ENCODE measurements at places on chromosomes 1 and 21. TPM values are rescaled to one million over a fixed set of nuclear protein-coding genes. Genes with fewer than 3 reads are reported as not detected.
A peak's percentile ranks its signal among the peaks of the same experiment; 100 is the strongest.

Gene MROH9
- total RNA-seq: under 0.01 TPM

Gene LAMB3
- total RNA-seq: 9.7 TPM

Gene ZNF593OS
- not detected for total RNA-seq

Gene ICOSLG
- total RNA-seq: 0.29 TPM

Gene RUNX3
- total RNA-seq: 1.8 TPM

Gene SPRR4
- not detected for total RNA-seq

Gene GORAB
- total RNA-seq: 16.5 TPM

Gene KCND3
- 6.5 TPM for total RNA-seq

Gene ETV3L
- not detected for total RNA-seq

DNA sequence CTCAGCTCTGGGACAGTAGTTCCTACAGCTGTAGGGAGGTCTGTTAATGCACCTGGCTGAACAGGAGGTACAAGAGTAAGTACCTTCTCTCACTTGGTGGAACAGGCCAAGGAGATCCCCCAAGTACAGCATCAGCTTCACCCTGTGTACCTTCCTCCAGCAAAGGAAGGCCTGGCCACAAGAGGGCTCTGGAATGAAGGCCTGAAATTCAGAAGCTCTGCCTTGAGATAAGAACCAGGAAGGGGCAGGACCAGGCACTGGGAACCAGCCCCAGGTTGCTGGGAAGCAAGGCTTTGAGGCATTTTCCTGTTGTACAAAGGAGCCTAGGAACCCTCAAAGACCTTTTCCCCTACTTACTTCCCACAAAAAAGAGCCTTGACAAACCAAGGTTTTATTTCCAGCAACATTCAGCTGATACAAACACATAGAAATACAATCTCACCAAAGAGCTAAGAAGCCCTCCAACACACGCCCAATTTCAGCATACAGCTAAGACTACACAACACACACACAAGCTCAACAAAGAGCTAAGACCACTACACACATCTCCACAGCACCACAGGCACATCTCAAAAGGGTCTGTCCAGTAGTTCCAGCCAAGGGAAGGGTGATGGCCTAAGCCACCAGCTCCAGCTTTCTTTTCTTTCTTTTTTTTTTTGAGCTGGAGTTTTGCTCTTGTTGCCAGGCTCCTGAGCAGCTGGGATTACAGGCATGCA is 23.5 kb downstream of the F11R start:
- H3K4me3 ChIP-seq: no peak overlapping the region
- no peaks in the 10 kb centered on the region for H3K27me3 ChIP-seq
- H3K4me1 ChIP-seq: peaks cover 8% of the 10 kb centered on the region

DNA sequence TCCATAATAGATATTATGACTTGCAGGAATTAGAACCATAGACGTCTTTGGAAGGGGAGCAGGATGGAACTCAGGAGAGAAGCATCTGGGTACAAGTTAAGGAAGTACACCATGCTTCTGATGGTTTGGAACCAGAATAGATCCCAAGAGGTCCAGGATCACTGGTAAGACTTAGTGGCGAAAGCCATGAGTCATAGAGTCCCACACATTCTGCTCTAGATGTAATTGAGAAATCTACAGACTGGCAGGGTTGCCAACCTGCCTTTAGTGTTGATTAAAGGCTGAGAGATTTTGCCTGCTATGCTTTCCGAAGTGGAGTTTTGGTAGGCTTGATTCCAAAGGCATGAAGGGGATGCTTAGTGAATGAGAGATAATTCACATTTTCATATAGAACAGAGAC is 57.1 kb upstream of the C1orf87 start:
- H3K4me3 ChIP-seq: no peak overlapping the region
- no peaks in the 10 kb centered on the region for H3K36me3 ChIP-seq
- H3K27ac ChIP-seq: no peak overlapping the region
- H3K4me1 ChIP-seq: peaks cover 44% of the 10 kb centered on the region

DNA sequence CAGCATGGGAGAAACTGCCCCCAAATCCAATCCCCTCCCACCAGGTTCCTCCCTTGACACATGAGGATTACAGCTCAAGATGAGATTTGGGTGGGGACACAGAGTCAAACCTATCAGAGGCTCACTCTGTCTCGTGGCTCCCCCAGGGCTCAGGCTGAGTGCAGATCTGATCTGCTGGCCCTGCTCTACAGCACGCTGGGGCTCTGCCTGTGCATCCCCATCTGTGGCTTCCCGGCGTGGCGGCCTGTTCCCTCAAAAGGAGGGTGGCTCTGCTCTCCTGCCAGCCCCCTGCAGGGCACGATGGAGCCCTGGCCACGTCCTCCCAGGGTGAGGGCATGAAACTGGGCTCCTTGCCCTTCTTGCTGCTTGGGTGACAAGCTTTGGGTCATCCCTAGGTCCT is 19.8 kb upstream of the SMYD3 start:
- no peak overlapping the region for H3K27ac ChIP-seq
- H3K4me1 ChIP-seq: no peaks in the 10 kb centered on the region
- DNase-seq: no peak
- no peaks in the 10 kb centered on the region for H3K36me3 ChIP-seq

DNA sequence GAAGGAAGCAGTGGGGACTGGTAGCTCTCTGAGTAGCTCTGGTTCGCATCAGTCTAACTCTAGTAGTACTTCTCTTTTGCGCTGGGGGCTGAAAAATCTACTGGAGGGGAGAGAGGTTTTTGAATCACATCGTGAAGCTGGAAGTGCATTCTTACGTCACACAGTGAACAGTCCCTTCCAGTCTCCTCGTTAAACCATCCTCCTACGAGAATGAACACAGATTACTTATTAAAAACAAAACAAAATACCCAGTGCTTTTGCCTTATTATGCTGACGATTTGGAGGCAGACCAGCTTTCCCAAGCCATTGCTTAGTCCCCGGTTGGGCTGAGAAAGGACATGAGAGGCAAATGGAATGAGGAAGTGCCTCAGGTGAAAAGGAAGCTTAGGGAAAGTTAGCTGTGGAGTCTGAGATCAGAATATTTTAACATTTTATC is 16.1 kb downstream of the HUNK start:
- H3K4me1 ChIP-seq: no peaks in the 10 kb centered on the region
- no peak overlapping the region for H3K27ac ChIP-seq
- no peak overlapping the region for H3K4me3 ChIP-seq

DNA sequence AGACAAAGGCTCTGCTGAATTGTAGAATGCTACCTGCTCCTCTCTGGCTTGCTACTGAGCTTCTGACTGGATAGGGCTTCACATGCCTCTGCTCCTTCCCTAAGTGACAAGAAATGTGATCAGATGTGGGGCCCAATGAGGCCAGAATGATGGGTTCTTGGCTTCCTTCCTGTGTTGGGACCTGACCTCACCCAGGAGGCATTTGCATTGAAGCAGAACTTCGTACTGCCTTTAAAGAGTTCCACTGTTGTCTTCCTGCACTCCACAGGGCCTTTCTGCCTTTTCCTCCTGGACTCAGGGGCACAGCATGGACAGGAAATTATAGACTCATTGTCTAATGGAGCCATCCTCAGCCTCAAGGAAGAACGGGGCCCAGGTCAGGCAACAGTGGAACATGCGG is 14.3 kb downstream of the ZNF670 start:
- H3K27ac ChIP-seq: no peak overlapping the region
- DNase-seq: no peak
- no peaks in the 10 kb centered on the region for H3K4me1 ChIP-seq
- no peaks in the 10 kb centered on the region for H3K36me3 ChIP-seq
- no peaks in the 10 kb centered on the region for H3K27me3 ChIP-seq

DNA sequence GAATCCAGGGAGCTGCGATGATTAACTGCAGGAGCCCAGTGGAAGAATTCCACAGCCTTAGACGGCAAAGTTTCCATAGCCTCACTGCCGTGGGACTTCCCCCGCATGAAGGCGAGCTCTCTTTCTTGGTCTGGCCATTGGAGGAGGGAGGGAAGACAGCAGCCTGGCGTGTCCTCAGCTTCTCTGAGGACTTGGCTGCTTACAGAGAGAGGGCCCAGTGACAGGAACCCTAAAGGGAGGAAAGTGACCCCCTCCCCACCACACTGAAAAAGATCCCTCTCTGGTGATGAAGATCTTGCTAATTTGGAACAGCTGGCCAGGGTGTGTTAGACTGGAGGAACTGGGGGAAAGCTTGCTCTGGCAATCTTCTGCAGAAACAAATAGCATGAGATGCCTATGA is 41.0 kb downstream of the ATP2B4 start:
- no peak for DNase-seq
- H3K4me1 ChIP-seq: peaks cover 60% of the 10 kb centered on the region
- peak overlapping the region; percentile 17 for H3K27ac ChIP-seq
- no peak overlapping the region for H3K4me3 ChIP-seq
- H3K27me3 ChIP-seq: no peaks in the 10 kb centered on the region

DNA sequence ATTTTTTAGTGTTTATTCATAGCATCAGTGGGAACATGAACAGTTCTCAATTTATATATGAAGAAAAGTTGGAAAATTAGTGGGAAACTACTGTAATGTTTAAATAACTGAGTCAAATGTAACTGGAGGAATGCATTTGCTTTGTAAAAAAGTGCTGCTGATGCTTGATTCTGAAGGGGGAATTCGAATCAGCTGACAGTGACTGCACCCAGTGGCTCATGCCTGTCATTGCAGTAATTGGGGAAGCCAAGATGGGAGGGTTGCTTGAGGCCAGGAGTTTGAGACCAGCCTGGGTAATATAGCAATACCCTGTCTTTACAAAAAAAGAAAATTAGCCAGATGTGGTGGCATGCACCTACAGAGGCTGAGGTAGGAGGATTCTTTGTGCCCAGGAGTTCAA is 398.4 kb downstream of the ZP4 start:
- H3K27me3 ChIP-seq: no peaks in the 10 kb centered on the region
- no peak overlapping the region for H3K27ac ChIP-seq
- H3K36me3 ChIP-seq: no peaks in the 10 kb centered on the region
- no peak overlapping the region for H3K4me3 ChIP-seq

DNA sequence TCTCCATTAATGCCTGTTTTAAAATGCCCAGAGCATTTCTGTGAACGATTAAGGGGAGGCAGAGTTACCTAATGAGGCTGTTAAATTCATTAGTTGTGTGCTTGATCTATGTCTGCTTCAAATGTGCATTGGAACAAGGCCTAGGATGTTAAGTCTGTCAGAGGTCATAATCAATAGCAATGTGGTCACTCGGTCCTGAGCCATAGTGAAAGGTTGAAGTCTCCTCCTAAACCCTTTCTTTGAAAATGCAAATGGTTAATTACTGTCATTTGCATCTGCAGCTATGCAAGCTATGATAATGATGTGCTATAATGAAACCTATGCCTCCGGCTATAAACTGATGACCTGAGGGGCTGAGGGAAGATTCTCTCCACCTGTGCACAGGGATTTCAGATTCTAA is 114.2 kb upstream of the NR5A2 start:
- H3K27ac ChIP-seq: no peak overlapping the region
- peak; percentile 59 for DNase-seq
- H3K27me3 ChIP-seq: no peaks in the 10 kb centered on the region
- no peak overlapping the region for H3K4me3 ChIP-seq
- no peaks in the 10 kb centered on the region for H3K4me1 ChIP-seq

DNA sequence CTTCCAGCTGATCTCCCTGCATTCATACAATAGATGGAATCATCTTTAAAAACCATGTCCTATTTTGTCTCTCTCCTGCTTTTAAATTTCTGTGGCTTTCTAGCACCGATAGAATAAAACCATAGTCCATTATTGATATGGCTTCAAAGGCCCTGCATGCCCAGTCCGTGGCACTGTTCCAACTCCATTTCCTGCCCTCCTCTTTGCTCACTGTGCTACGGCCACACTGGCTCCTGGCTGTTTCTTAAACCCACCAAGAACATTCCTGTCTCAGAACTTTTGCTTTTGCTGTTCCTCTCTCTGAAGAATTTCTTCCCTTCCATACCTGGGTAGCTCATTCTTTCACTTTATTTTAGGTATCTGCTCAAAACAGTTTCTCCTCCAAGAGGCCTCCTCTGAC is 7.2 kb downstream of the SLAMF1 start:
- H3K27ac ChIP-seq: no peak overlapping the region
- H3K27me3 ChIP-seq: no peaks in the 10 kb centered on the region
- no peaks in the 10 kb centered on the region for H3K4me1 ChIP-seq
- no peak overlapping the region for H3K4me3 ChIP-seq

DNA sequence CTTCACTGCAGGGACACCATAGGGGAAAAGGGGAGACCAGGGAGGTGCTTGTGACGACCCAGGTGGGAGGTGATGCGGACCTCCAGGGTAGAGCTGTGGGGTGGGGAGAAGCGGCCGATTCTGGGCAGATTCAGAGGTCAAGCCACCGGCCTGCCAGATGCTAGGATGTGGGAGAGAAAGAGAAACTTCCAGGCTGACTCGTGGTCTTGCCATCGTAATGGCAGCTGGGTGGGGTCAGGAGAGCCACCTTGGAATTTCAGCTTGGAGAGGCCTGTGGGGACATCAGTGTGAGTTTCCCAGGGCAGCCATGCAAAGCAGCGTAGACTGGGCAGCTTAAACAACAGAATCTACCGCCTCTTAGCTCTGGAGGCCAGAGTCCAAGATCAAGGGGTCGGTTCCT is 258.0 kb upstream of the VAMP3 start:
- no peak overlapping the region for H3K4me3 ChIP-seq
- peaks cover 3% of the 10 kb centered on the region for H3K27me3 ChIP-seq
- H3K27ac ChIP-seq: no peak overlapping the region
- peak; percentile 69 for DNase-seq

DNA sequence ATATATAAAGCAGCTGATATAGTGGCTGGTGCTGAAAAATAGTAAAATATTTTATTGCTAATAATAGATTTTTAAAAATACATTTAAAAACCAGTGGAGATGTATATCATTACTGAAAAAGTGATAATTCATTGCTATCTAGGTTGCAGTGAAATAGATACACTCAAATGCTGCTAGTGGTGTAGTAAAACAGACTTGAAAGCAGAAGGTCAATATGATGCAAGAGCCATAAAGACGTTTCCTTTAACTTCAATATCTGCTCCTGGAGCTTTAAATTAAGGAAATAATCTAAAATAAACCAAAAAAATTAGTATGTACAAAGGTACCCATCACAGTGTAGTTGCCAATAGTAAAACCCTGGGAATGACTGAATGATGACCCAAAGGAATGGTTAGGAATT is 26.2 kb downstream of the RHEX start:
- no peaks in the 10 kb centered on the region for H3K4me1 ChIP-seq
- H3K27ac ChIP-seq: no peak overlapping the region
- H3K27me3 ChIP-seq: peaks cover 21% of the 10 kb centered on the region

GRCh38 chr21:44089001-44089911 is 17.9 kb upstream of the PWP2 start:
- no peak overlapping the region for H3K27ac ChIP-seq
- no peaks in the 10 kb centered on the region for H3K27me3 ChIP-seq
- peaks cover 78% of the 10 kb centered on the region for H3K36me3 ChIP-seq
- DNase-seq: peak; percentile 19
- H3K4me3 ChIP-seq: no peak overlapping the region

GRCh38 chr1:26370591-26371382 is 1.8 kb downstream of the ZNF683 start:
- H3K27ac ChIP-seq: no peak overlapping the region
- H3K36me3 ChIP-seq: no peaks in the 10 kb centered on the region
- H3K4me3 ChIP-seq: no peak overlapping the region
- DNase-seq: peak; percentile 32
- H3K27me3 ChIP-seq: no peaks in the 10 kb centered on the region
- H3K4me1 ChIP-seq: peaks cover 9% of the 10 kb centered on the region

DNA sequence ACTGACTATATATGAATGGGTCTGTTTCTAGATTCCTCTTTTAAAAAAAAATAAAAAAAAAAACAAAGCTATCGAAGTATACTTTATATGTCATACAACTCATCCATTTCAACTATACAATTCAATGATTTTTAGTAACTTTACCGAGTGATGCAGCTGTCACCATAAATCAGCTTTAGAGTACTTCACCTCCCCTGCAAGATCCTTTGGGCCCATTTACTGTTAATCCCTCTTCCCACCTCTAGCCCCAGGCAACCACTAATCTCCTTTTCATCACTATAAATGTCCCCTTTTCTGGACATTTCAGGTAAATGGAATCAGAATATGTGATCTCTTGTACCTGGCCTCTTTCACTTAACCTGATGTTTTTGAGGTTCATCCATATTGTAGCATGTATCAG is 133.9 kb downstream of the PEX14 start:
- no peaks in the 10 kb centered on the region for H3K36me3 ChIP-seq
- H3K27ac ChIP-seq: no peak overlapping the region

Measured in osteoblast (primary cell).